ENCODE measurements at places on chromosomes 6 and 20. TPM values are rescaled to one million over a fixed set of nuclear protein-coding genes. Genes with fewer than 3 reads are reported as not detected.

ZNF311 gene
- total RNA-seq: 0.11 TPM

GJA10 gene
- not detected for total RNA-seq

FAM83C gene
- total RNA-seq: not detected

GPR63 gene
- total RNA-seq: 0.10 TPM

LHFPL5 gene
- not detected for total RNA-seq

Data from gastrocnemius medialis (tissue), 4 donors.